ENCODE measurements at places on chromosomes 4 and X.

GRCh38 chr4:172698256-172698655 is 470.4 kb upstream of the GALNT7 start:
- no peak for DNase-seq

- no peak for DNase-seq
These were observed 91.3 kb downstream of the SHISA3 start for GRCh38 chr4:42488554-42488953.

DNA sequence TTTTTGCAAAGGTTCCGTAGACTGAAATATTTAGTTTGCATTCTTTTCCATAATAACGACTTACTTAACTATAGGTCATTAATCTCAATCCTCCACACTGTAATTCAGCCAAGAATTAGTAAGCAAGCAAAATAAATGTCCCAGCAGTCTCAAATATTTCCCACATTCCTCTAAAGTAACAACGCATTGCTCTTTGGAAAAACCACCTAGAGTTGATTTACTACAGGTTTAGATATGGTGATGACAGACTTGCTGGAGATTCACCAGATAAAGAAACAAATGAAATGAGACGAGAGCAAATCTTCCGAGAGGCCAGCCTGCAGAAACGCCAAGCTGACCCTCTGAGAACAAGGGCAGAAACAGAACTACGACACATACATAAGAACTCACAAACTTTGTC is 28.9 kb downstream of the TENM3 start:
- no peak for DNase-seq

DNA sequence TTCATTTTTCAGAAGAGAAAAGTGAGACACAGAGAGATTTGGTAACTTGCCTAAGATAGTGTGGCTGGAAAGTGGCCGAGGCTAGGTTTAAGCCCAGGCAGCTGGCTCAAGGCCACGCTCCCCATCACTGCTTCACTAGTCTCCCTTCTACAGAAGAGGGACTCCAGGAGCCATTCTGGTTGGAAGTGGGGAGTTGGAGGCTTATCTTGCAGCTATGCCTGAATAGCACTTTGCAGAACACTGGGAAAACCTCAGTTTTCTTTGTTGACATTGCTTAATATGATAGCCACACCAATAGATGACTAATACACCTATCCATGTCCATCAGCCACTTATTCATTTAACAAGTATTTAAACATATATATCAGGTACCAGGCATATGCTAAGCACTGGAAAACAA is 18.5 kb downstream of the LRRC66 start:
- peak; percentile 6 for DNase-seq

- DNase-seq: no peak
These were observed 21.6 kb upstream of the PCDH10 start for GRCh38 chr4:133127500-133127899.

DNA sequence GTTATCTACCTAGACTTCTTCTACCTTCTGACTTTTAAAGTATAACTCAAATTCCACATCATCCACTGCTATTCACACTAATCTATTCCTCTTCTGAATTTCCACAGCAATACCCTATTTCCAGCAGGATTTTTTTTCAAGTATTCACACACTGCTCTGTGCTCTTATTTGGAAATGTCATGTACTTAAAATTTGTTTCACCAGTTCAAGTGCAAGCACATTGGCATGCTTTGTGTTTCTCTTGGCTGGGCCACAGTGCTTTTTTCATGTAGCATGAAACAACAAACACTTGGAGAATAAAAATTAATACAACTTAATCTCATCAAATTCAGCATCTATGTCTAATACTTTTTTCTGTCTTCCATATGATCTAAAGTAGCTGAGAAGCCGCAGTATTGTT is 161.8 kb upstream of the PCDH18 start:
- no peak for DNase-seq

GRCh38 chrX:25003066-25003849 is 12.5 kb downstream of the ARX start:
- DNase-seq: no peak

DNA sequence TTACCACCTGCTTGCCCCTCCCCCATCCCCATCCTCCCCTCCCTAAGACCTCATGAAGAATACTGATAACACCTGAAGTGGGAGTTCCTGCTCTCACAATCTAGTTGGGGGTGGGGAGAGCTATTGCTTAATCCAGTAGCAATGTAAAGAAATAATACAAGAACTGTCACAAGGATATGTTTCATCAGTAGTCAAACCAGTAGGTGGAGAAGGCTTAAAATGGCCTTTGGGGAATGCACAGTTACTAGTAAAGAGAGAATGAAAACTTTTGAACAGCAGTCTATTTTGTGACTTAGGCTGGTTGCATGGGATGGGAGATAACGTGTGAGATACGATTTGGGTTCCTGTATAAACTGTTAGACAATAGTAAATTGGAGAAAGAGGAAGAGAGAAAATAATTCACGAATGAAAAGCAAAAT is 6.0 kb downstream of the GALNT7 start:
- no peak for DNase-seq

- peak; percentile 28 for DNase-seq
These were observed 25.2 kb upstream of the NPFFR2 start for GRCh38 chr4:72006586-72006985.

DNA sequence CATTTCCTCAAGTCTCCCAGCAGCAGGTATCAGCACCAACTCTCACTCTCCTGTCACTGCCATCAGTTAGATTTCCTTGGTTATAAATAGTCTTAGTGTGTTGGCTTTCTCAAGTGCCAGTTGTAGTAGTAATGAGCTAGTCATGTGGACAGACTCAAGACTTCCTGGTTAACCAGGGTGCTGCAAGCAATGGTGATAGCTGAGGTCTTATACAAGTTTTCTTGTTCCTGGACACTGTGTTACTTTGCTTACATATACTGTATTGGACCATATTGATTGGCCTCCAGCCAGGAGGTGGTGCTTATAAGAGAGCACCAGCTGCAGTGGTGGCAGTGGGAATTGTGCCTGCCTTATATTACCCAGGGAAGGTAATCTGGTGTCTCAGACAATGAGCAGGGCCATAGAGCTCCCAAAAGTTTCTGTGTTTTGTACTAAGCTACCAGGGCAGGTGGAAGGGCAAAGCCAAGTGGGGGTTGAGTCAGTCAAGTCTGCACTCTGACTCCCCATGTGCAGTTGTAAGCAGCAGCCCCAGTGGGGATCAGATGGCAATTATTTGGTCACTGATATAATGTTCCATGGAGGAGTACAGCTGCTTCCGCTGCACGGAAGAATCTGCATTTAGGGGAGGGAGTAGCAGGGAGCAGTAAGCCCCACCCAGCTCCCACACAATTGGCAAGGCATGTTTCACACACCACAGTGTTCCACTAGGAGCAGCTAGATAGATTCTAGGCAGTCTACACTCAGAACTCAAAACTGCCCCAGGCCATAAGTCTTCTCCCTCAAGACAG is 24.1 kb upstream of the ZDHHC15 start:
- DNase-seq: no peak

- DNase-seq: peak; percentile 29
These were observed 198.8 kb upstream of the BMP3 start for GRCh38 chr4:80831383-80832361.

GRCh38 chr4:182973511-182973911 is 56.3 kb upstream of the DCTD start:
- DNase-seq: no peak

DNA sequence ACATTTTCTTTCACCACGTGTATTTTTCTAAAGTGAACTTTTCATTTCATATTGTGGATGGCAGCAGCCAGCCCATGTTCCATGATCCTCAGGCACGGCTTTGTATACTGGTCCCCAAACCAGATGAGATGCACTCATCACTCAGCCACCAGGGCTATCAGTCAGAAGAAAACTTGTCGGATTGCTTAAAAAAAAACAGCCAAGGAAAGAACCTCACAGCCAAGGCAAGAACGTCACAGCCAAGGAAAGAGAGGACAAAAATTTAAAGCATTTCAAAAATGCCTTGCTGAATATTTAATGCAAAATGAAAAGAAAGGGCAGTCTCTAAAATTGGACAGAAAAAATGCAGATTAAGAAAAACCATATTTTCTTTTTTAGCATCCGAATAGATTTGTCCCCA is 333.3 kb downstream of the PDGFC start:
- no peak for DNase-seq

- no peak for DNase-seq
These were observed 15.3 kb downstream of the SEPTIN6 start for GRCh38 chrX:119677654-119677981.

- no peak for DNase-seq
These were observed 25.3 kb upstream of the GBA3 start for GRCh38 chr4:22667332-22667940.

DNA sequence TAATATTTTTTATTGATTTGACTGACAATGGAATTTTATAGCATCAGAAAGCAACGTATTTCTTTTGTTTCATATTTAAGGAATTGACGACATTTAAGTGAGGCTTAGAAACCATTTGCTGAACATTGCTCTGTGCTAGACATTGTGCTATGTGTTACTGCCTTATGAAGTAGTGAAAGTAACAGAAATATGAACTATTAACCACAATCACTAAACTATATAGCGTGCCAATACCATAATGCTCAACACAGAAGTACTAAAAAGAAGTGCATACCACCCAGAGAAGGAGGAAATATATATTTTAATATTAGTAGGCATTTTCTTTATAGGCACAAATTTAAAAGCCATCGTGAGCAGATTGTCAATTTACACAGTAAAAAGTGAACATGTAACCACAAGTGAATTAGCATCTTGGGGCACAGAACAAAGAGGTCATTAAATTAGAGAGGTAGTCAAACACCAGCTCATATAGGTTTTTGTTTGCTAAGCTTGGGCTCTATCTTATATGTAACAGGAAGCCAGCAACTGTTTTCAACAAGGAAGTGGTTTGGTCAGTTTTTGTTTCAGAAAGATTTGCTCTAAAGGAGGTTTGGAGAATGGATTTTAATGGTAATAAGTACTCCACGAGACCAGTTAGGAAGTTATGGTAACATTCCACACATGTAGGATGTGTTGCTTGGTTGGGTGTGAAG is 270.7 kb downstream of the GRXCR1 start:
- no peak for DNase-seq

DNA sequence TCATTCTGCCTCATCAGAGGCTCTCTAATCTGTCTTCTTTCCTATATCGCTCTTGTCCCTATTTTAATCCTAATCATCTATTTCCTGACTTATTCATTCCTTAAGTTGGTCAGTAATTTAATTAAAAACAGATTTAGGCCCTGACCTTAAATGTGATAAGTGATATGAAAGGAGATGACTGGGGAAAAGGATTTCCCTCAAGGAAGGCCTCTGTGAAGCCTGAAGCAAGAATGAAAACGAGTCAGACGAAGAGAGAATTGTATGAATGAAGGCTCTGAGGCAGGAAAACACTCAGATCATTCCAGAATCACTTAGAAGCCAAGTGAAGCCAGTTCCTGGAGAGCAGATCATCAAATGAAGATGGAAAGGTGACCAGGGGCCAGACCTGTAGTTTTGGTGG is 22.1 kb downstream of the PKD2 start:
- no peak for DNase-seq

- DNase-seq: no peak
These were observed 61.2 kb upstream of the RAI2 start for GRCh38 chrX:17922303-17922702.

- DNase-seq: no peak
These were observed 35.0 kb upstream of the GYG2 start for GRCh38 chrX:2793752-2794151.

DNA sequence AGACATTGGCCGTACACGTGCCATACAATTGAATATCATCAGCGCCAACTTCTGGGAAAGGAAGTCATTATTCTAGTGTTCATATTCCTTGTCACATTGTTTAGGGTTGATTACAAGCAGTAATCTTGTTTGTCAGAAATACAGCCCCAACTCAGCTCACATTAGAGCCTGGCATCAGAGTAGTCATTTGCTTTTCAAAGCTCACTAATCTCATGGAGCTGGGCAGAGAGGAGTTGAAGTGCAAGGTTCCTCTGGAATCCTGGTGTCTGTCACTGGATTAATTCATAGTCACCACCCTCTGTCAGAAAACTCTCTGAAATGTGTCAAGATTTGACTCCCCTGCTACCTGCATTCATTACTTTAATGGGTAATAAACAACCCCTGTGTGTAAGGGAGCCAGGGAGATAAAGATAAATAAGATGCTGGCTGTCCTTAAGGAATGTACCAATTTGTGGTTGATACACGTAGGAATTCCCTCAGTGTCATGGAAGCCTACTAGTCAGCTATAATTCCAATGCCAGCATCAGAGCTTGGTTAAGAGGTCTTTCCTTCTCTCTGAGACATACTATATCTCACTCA is 43.7 kb upstream of the S100G start:
- no peak for DNase-seq

DNA sequence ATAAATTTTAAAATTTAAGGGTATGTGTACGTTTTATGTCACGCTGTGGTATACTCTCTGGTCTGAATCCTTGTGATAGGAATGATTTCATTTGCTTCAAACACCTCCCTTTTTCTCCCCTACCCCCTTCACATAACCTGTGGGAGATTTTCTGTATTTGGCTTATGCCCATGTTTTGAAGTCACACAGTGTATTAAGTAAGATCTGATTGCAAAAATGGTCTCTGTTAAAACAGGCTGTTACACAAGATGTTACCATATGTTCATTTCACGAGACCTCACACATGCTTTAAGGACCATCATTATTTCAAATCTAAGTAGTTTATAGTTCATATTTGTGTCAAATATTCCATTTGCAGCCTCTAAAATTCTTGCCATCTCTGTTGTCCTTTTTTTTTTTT is 63.5 kb downstream of the TMEM131L start:
- DNase-seq: no peak

DNA sequence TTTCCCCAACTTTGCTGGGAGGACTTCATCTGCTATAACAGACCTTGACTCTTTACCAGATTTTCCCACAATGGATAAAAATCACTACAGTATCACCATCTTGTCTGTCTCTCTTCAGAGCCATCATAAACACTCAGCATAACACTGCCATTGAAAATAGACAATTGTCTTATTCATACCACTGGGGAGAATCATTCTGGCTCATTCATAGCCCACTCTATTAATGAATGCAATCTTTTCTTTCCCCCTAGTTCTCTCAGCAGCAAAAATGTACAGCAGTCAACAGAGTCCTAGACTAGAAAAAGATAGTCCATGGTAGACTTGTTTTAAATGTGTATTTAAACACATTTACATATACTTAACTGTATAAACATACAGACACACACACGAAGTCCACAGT is 19.2 kb downstream of the SLC9A7 start:
- no peak for DNase-seq
